Keratinocyte (primary cell): ENCODE measurements at places on chromosomes 16 and 17. TPM values are rescaled to one million over a fixed set of nuclear protein-coding genes. Genes with fewer than 3 reads are reported as not detected.

GRCh38 chr16:86668136-86668910 is 90.0 kb downstream of the FOXL1 start:
- H3K27ac ChIP-seq = no peak overlapping the region
- peaks cover 26% of the 10 kb centered on the region for H3K4me1 ChIP-seq
- DNase-seq = no peak
- H3K27me3 ChIP-seq = no peaks in the 10 kb centered on the region
- H3K36me3 ChIP-seq = no peaks in the 10 kb centered on the region

GRCh38 chr17:42548070-42548837 is 4.5 kb upstream of the HSD17B1 start:
- H3K4me1 ChIP-seq = peaks cover 11% of the 10 kb centered on the region
- no peak overlapping the region for H3K27ac ChIP-seq
- H3K27me3 ChIP-seq = no peaks in the 10 kb centered on the region
- H3K36me3 ChIP-seq = peaks cover 7% of the 10 kb centered on the region
- peak overlapping the region; percentile 32 for H3K4me3 ChIP-seq

DNA sequence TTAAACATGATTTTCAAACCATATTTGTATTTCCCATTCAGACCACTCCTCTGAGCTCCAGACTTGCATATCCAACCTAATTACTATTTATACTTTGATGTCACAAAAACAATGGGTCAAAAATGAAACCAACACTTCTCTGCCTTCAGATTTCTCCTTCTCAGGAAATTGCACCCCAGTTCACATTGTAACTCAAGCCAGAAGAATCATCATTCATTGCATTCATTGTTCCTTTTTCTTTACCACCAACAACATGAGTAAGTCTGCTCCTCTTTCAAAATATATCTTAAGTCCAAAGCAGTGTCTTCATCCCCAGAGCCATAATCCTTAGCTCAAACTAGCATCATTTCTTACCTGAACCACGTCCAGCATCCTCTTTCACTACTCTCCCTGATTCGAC is 2.6 kb upstream of the AKAP1 start:
- peaks cover 11% of the 10 kb centered on the region for H3K4me1 ChIP-seq
- no peaks in the 10 kb centered on the region for H3K36me3 ChIP-seq
- no peak overlapping the region for H3K27ac ChIP-seq
- no peaks in the 10 kb centered on the region for H3K27me3 ChIP-seq
- DNase-seq = no peak
- H3K4me3 ChIP-seq = no peak overlapping the region

DNA sequence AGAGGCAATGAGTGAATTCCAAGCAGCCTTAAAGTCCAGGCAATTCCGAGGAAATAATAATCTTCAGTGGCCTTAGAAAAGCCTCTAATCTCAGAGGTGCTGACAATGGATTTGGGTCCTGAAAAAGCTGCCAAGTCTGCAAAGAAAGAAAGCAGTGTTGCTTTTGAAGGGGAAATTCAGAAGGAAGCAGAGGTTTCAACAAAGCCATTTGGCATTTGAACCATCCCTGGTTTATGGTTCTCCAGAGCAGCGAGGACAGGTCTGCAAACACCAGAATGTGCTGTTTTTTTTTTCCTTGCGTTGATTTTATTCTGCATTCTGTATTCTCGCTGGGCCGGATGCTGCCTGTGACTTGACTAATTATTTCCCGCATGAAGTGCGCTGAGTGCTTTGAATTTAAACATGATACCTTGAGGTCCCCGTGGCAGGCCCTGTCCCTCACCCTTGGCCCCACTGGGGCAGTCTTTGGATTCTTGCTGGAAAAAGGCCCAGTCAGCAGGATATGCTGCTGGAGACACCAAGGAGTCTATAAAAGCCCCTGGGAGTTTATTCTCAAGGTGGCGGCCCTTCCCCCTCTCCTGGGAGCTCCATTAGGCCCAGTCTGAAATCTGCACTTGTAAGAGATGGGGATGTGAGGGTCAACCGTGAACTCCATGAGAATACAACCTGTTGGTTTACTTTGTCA is 338.3 kb downstream of the HAPSTR1 start:
- H3K27ac ChIP-seq = no peak overlapping the region
- DNase-seq = no peak
- H3K4me1 ChIP-seq = no peaks in the 10 kb centered on the region
- H3K27me3 ChIP-seq = no peaks in the 10 kb centered on the region

- H3K27ac ChIP-seq = no peak overlapping the region
- H3K4me1 ChIP-seq = peaks cover 6% of the 10 kb centered on the region
- no peaks in the 10 kb centered on the region for H3K36me3 ChIP-seq
Observed at GRCh38 chr17:40678902-40679522, 14.0 kb upstream of the KRT222 start.

- H3K4me3 ChIP-seq = no peak overlapping the region
- no peaks in the 10 kb centered on the region for H3K36me3 ChIP-seq
- H3K27me3 ChIP-seq = peaks cover 10% of the 10 kb centered on the region
- peaks cover 20% of the 10 kb centered on the region for H3K4me1 ChIP-seq
- no peak overlapping the region for H3K27ac ChIP-seq
Observed at GRCh38 chr17:49898366-49899190, 50.7 kb upstream of the TAC4 start.

GRCh38 chr16:77917971-77918370 is 104.4 kb upstream of the CLEC3A start:
- no peak for DNase-seq
- H3K36me3 ChIP-seq = no peaks in the 10 kb centered on the region
- H3K4me1 ChIP-seq = no peaks in the 10 kb centered on the region
- H3K4me3 ChIP-seq = no peak overlapping the region
- H3K27me3 ChIP-seq = no peaks in the 10 kb centered on the region

- H3K4me3 ChIP-seq = peak within 1 kb of the TSS; percentile 78
- peak within 1 kb of the TSS; percentile 93 for H3K27ac ChIP-seq
- no peaks in the 10 kb centered on the region for H3K27me3 ChIP-seq
Observed at GRCh38 chr17:28661635-28662526, at the start of the genes SDF2 and SUPT6H. TSS of gene SDF2 (minus strand) at chr17:28661906. CDS start at chr17:28661876, 30 bp downstream. TSS of gene SUPT6H (plus strand) at chr17:28662205. CDS start at chr17:28673402, 11,197 bp downstream.

DNA sequence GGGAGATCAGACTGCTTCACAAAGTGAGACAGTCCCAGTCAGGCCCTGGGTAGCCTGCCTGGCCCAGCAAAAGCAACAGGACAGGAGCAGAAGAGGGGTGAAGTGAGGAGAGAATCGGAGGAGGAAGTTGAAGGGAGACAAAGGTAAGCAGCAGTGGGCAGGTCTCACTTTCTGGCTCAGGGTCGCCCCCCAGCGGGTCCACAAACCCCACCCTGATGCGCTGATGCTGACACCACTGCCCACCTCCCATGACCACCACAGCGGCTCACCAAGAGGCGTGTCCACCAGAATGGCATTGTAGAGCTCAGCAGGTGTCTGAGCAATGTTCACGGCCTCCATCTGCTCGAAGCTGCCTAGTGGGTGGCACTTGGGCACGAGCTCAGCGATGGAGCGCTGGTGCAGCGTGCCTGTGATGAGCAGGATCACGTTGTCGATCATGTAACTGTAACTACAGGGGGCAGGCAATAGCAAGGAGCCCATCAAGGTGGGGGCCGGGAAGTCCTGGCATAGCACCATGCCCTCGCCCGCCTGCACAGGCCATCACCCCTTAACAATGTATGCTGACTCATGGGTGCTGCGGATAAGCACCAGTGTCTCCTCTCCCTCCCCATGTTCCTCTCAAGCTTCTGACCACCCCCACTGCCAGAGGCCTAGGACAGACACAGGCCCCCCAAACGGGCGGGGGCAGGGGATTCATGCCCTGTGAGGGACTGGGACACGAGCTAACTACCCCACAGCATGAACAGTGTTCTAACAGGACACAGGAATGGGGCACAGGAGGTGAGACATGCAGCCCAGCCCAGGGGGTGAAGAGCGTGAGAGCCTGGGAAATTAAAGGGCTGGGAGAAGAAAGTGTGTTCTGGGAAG is 13.6 kb downstream of the HSD11B2 start:
- H3K27ac ChIP-seq = no peak overlapping the region
- H3K4me3 ChIP-seq = no peak overlapping the region
- no peak for DNase-seq

DNA sequence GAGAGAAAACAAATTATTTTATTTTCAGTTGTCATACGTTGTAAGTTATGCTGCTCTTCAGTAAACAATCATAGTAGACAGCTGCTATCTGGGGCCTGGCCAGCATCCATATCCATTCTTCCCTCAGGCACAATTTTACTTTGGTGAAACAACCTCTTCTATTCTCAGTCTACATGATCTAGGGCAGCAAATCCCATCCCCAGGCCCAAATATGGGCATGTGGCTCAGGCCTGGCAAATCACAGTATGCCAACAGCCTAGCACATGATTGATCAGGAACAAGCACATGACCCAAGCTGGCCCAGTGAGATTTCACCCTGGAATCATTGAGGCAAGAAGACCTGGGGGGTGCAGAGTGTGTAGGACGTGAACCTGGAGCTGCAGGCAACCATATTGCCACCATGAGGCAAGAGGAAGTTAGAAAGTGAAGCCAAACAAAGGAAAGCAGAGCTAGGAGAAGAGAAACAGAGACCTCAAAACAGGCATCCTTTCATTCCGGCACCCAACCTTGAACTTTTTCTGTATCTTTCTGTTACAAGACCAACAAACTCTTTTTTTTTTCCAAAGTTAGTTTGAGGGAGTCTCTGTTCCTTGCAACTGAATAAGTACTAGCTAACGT is 10.3 kb upstream of the ABCC12 start:
- H3K4me3 ChIP-seq = no peak overlapping the region
- DNase-seq = no peak

DNA sequence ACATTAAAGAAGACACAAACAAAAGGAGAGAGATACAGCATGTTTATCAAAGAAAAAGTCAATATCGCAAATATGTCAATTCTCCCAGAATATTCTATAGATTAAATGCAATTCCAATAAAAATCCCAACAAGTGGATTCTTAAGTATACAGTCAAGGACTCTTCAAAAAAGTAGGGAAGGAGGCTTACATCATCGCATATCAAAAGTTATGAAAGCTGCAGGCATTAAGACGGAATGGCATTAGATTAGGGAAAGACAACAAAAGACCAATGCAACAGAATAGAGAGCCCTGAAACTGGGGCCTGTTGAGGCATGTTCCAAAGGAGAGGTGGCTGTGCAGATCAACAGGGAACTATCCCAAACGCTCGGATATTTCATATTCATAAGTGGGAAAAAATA is 76.0 kb downstream of the MARCHF10 start:
- H3K4me3 ChIP-seq = no peak overlapping the region
- H3K4me1 ChIP-seq = peaks cover 12% of the 10 kb centered on the region
- peak overlapping the region; percentile 2 for H3K27ac ChIP-seq

Gene CACNA1H
- 0.05 to 0.06 TPM in 2 of 3 replicates, not detected in the other for polyA plus RNA-seq

GRCh38 chr16:80107900-80108299 is 432.9 kb upstream of the DYNLRB2 start:
- H3K4me3 ChIP-seq = no peak overlapping the region
- no peaks in the 10 kb centered on the region for H3K36me3 ChIP-seq
- peaks cover 40% of the 10 kb centered on the region for H3K4me1 ChIP-seq
- DNase-seq = peak; percentile 66
- no peak overlapping the region for H3K27ac ChIP-seq

- H3K36me3 ChIP-seq = peaks cover 5% of the 10 kb centered on the region
- H3K4me1 ChIP-seq = peaks cover 16% of the 10 kb centered on the region
- no peak overlapping the region for H3K27ac ChIP-seq
- H3K4me3 ChIP-seq = no peak overlapping the region
- DNase-seq = no peak
Observed at GRCh38 chr17:81680150-81680549, 3.4 kb downstream of the ARL16 start.

GRCh38 chr16:71853413-71853812 is 7.6 kb downstream of the ATXN1L start:
- DNase-seq = no peak
- no peak overlapping the region for H3K4me3 ChIP-seq
- no peaks in the 10 kb centered on the region for H3K27me3 ChIP-seq
- H3K27ac ChIP-seq = no peak overlapping the region
- H3K36me3 ChIP-seq = peaks cover 36% of the 10 kb centered on the region

GRCh38 chr17:42894283-42895184 is 6.1 kb upstream of the G6PC1 start:
- no peak overlapping the region for H3K27ac ChIP-seq
- no peak for DNase-seq
- peaks cover 8% of the 10 kb centered on the region for H3K4me1 ChIP-seq
- no peaks in the 10 kb centered on the region for H3K27me3 ChIP-seq

DNA sequence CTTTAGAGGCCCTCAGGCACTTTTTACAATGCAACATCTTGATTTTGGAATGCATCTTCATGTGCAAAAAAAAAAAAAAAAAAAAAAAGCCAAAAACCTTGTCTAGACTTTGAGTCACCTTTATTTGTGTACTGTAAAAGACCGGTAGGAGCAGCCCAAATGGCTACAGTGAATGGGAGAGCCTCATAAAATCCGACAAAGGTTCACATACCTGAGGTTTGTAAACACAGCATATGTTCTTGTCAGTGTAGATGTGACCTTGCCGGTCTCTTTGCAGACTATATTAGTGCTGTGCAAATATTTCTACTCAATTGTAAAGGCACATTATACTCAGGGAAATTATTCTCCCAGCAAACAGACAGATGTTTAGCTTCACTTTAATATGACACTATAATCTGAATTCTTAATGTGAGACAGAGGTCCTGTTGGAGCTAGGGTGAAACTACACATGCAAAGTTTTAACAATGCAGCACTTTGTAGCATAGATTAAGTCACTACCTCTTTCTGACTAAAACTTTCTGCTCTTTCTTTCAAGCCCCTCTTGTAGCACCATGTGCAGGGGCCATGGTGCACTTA is 211.3 kb downstream of the CA10 start:
- H3K36me3 ChIP-seq = no peaks in the 10 kb centered on the region
- DNase-seq = no peak
- H3K4me3 ChIP-seq = no peak overlapping the region

Gene DRC3
- polyA plus RNA-seq = 0.42 to 0.80 TPM (median 0.69 TPM) in 3 replicates

- H3K4me3 ChIP-seq = no peak overlapping the region
- H3K36me3 ChIP-seq = no peaks in the 10 kb centered on the region
- peaks cover 3% of the 10 kb centered on the region for H3K27me3 ChIP-seq
Observed at GRCh38 chr16:84532855-84533486, 28.5 kb upstream of the MEAK7 start.

Gene GDPD3
- polyA plus RNA-seq = 0.68 to 1.8 TPM (median 1.1 TPM) in 3 replicates

GRCh38 chr17:7561589-7562207 is at the start of gene SENP3:
TSS of gene SENP3 (plus strand) at chr17:7561919. CDS start at chr17:7563077, 1,158 bp downstream.
- H3K27ac ChIP-seq = peak within 1 kb of the TSS; percentile 91
- DNase-seq = no peak
- peaks cover 8% of the 10 kb centered on the region for H3K36me3 ChIP-seq
- H3K4me3 ChIP-seq = peak within 1 kb of the TSS; percentile 86
